Stimulated activated CD8-positive, alpha-beta memory T cell treated with anti-CD3 and anti-CD28 coated beads, Interleukin-4, amount 100 ng/mL, for 4 hours (primary cell): ENCODE measurements at places on chromosomes 1 and 21.

- DNase-seq, result no peak
These were observed 68.1 kb downstream of the PAPPA2 start for GRCh38 chr1:176531036-176531435.

DNA sequence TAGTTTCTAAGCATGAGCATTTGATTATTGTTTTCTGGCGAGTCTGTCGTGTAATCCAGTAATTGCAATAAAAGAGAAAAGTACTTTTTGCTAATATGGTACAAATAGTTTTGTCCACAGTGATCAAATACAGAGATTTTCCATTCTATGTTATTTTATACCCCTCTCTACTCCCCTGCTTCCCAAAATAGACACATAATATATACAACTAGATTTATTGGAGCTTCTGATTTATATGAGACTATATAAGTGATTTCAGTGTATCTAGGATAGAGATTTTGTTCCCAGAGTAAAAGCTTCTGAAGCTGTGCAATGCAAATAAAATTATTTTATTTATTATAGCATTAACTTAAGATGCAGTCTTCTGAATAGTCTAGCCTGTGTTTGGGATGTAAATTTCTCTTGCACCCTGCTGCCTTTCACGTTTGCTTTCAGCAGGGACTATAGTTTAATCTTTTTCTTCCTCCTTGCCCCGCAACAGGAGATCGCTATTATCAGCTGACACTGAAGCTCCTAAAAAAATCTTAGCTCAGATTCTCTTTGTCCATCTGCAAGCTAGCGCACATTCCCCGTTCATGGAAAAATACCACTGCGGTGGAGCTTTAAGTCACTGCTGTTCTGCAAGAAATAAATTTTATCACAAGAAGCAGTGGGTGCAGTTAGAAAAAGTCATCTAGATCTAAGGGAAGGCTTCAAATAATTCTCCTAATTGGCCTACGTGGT, 273.3 kb downstream of the DISC1 start:
- DNase-seq, result no peak

GRCh38 chr1:221606256-221606655, 135.6 kb downstream of the DUSP10 start:
- DNase-seq, result no peak

- no peak for DNase-seq
These were observed 2.6 kb downstream of the TMEM51 start for GRCh38 chr1:15155888-15156741.

GRCh38 chr1:231395076-231395997, 26.8 kb downstream of the EGLN1 start:
- no peak for DNase-seq

- DNase-seq, result no peak
These were observed 1.2 kb downstream of the TAL1 start for GRCh38 chr1:47230692-47231300.

DNA sequence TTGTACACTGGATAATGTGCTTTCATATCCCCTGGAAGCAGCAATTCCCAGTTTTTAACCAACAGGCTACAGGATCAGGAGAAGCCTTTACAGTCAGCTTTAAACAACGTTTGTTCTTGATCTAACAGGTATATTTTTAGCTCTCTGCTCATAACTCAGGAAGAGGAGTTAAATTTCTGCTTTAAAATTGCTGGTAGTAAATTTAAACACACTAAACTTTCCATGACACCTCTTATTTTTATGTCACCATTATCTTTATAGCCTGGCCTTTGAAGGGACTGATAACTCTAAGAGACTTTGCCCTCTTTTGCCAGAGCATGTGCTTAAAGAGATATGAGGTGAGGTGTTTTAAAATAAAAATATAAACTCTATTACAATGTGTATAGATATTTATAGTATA, 119.6 kb upstream of the BRINP3 start:
- DNase-seq, result no peak

DNA sequence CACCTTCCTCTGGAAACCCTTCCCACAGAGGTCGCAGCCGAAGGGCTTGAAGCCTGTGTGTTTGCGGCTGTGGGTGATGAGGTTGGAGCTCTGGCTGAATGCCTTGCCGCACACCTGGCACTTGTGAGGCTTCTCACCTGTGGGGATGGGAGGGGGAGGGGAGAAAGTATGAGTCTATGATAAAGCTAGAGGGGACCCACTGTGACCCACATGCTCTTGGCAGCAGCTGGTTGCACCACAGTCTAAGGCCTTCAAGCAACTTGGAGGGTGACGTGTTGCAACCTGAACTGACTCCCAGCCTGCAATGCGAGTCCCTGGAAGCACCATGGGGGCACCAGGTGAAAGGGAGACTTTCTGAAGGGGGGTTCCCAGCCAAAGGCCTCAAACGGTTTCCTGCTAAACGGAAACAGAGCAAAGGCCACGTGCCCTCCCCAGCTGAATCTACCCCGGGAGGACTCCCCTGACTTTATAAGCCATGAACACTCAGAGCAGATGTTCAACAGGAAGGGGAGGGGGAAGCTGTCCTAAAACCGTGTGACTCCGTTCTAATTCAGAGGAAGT, 10.6 kb downstream of the GFI1 start:
- peak; percentile 46 for DNase-seq

GRCh38 chr1:184755226-184756065, 788 bp upstream of the EDEM3 start:
- no peak for DNase-seq

DNA sequence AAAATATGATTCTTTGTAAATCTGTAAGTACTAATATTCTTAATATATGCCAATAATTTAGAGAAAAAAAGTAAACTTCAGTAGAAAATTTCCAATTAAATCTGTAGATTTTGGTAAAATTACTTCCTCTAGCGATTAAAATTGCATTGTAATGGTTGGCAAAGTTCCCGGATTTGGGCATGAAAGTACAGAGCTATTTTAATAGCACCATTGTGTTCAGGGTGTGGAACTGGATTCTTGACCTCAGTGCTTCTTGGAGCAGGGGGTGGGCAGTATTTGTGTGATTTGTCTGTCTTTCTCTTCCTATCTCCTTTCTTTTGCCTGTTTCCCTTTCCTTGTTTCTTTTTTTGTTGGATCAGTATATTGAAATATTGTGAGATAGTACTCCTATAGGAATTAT, 72.1 kb downstream of the DNM3 start:
- DNase-seq, result no peak

GRCh38 chr1:61055110-61055614, 27.2 kb upstream of the NFIA start:
- DNase-seq, result no peak

DNA sequence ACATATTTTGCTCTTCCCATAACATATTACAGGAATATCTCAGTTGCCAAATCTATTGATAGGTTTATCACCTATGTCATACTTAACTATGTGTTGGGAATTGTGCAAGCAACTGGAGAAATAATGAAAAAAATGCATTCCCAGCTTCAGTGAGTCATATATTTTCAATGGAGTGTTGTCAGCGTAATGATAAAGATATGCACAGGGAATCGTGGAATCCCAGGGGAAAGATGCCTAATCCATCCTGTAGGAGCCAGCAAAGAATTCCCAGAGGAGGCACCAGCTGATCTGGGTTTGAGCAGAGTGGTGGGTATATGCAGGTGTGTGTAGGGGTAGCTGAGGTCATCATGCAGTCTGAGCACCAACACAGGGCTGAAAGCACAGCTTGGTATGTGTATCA, 213.3 kb upstream of the DAB1 start:
- DNase-seq, result no peak

- DNase-seq, result no peak
These were observed 6.0 kb upstream of the NLRP3 start for GRCh38 chr1:247409869-247410544.

GRCh38 chr1:204684571-204685235, 835 bp downstream of the LRRN2 start:
- DNase-seq, result no peak

DNA sequence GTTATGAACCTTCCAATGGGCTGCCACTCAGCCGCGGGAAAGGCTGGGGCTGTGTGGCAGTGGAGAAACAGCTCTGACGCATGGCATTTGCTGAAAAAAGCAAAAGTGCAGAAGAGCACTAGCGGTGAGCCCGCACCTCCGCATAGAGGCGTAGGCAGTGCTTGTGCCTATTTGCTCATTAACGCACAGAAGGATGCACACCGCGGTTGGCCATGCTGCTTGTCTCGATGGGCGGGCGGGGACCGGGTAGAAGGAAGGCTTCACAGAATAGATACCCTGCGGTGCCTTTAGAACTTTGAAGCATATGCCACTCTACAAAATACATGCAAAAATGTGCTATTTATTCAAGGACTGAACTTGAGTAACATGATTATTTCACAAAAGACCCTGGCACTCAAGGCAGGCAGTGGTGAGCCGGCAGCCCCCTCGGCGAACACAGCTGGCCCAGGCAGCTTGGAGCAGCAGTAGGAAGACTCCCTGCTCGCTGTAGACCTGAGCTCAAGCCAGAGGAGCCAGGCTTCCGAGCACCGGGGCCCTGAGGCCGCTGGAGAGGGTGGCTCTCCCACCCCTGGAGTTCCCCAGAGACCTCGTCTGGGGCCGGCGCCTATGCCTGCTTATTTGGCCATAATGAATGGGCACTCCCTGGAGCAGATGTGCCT, 71.5 kb downstream of the SIK1 start:
- DNase-seq, result no peak

GRCh38 chr1:59556802-59557548, 257.8 kb upstream of the HOOK1 start:
- no peak for DNase-seq

DNA sequence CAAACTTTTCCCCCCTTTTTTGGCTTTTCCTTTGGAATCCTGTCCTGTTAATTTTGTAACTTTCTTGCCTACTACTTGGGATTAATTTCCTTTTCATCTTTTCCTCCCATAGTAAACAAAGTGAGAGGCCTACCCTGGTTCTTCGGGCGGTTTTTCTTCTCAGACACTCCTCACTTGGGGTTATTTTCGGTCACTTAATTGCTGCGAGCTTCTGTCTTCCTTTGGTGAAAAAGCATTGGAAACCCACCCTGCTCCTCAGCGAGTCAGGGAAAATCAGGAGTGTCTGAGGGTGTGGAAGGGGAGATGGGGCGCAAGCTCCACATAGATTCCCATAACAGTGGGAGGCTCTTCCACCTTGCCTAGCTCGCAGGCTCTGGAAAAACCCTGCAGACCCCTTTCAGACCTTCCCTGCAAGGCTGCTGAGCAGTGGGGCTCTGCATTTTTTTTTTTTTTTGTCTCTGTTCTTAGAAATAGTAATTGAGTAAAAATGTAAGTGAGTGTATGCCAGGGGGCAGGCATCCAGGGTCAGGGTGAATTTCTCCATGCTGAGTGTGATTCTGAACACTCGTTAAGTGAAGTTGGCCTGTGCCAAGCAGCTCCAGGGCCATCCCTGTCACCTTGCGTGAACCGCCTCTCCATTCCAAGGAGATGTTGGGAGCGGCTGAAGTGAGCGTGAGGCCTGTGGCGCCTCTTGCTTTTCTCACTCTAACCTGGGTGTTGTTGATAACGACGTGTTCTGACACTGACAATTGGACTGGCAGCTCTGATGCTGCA, 20.3 kb downstream of the TGFB2 start:
- DNase-seq, result no peak

- DNase-seq, result no peak
These were observed 74.5 kb upstream of the COL24A1 start for GRCh38 chr1:86231076-86231475.

DNA sequence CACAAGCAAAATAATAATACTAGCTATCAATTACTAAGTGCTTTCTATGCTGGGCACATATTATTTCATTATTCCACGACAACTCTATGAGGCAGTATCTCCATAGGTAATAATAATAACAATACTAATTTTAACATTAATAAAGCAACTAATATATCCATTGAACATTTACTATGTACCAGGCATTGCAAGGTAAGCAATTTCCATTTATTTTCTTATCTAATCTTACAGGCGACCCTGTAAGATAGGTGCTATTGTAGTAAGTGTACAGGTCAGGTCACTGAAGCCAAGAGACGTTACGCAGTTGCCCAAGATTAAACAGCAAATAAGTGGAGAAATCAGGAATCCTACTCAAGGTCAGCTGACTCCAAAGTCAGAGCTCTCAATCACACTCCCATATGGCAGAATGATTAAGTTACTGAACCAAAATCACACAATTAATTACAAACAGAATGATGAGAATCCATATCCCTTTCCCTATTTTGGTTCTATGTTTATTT, 198.4 kb downstream of the SLC45A1 start:
- no peak for DNase-seq

DNA sequence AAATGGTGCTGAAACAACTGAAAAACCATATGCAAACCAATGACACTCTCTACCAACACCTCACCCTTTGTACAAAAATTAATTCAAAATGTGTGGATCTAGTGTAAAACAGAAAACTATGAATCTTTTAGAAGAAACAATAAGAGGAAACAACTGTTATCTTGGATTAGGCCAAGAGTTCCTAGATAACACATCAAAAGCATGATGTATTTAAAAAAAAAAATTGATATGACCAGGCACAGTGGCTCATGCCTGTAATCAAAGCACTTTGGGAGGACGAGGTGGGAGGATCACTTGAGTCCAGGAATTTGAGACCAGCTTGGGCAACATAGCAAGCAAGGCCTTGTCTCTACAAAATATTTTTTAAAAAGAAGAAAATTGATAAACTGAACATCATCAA, 79.0 kb downstream of the EIF4G3 start:
- DNase-seq, result no peak

- no peak for DNase-seq
These were observed 99.8 kb downstream of the PATJ start for GRCh38 chr1:61842036-61842435.

DNA sequence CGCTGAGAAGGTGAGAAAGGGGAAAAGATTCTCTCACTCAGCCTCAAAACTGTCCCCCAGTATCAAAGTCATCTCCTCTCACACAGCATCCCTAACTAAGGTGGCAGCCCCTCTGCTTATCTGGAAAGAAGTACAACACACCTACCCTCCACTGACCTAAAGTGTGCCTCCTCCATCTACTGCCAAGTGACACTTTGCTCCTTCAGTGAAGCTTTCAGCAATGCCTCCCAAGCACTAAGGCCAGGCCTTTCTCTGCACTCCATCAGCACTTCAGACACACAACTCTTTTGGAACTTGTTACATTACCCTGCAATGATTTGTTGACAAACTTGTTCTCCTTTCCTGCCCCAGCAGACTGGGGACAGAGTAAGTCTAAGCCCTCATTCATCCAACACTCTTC, 1.4 kb downstream of the SH3BP5L start:
- no peak for DNase-seq

- no peak for DNase-seq
These were observed 671.4 kb upstream of the ADGRL2 start for GRCh38 chr1:81129366-81129765.
